ENCODE measurements at places on chromosomes 11 and 22.
A peak's percentile ranks its signal among the peaks of the same experiment; 100 is the strongest.

- DNase-seq, result peak; percentile 40
These were observed 30.9 kb downstream of the PPM1F start for GRCh38 chr22:21921729-21922128.

DNA sequence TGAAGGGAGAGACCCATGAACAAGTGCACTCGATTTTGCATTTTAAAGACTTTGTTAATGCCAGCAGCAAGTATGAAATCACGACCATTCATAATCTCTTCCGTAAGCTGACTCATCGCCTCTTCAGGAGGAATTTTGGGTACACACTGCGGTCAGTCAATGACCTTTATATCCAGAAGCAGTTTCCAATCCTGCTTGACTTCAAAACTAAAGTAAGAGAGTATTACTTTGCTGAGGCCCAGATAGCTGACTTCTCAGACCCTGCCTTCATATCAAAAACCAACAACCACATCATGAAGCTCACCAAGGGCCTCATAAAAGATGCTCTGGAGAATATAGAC lies 5.9 kb downstream of the SERPIND1 start:
- no peak for DNase-seq

DNA sequence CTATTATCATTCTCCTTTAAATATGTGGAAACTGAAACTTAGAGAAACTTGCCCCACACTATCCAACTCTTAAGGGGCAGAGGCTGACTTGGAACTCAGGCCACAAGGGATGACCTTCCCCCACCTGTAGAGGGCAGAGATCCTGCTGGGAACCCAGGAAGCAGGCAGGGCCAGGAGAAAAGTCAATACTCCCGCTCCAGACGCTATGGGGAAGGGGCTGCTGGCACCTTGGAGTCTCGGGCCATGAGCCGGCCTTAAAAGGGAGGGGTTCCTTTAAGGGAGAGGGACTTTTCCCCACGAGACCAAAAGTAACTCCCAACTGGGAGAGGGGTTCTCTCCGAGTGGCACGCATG lies 620 bp upstream of the ANO5 start:
- peak; percentile 35 for DNase-seq

DNA sequence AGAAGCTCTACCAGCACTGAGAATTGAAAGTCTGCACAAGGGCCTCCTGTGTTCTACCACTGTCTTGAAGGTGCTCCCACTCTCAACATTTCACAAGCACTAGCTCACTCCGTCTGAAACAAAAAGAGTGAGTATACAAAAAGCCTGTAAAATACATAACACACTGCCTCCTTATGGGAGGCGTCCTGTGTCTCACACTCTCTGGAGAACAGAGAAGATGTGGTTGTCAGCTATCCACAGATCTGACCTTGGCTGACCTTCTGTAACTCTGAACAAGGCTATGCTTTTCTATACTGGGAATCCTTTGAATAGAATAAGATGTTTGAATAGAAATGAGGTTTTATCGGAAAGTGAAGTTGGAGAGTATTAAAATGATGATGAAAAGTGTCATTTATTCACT lies 171.3 kb upstream of the TMEM45B start:
- DNase-seq, result no peak

DNA sequence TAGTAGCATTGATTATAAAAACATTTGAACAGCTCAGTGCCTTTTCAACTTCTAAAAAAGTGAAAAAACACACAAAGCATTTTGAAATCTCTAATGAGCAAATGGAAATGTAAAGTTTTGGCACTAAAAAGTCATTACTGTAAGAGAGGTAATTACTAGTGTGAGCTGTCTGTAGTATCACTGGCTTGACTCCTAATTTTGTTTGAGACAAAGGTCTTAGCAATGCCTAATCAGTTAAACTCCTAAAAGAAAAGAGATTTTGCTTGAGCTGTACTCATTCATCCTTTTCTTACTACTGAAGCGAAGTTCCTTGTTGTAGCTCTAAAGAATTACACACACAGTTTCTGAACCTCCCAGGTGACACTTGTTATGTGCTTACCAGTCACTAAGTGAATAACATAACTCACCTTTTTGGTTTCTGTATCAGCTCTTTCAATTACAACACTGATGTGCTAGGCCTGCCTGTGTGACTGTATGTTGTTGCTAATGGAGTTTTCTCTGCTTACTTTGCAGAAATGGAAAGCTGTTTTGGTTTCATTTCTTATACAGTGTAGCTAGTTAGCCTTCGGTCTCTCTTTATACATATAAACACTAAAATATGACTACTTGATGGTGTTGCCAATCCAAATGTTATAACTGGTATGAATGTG lies 924.4 kb upstream of the TENM4 start:
- no peak for DNase-seq

DNA sequence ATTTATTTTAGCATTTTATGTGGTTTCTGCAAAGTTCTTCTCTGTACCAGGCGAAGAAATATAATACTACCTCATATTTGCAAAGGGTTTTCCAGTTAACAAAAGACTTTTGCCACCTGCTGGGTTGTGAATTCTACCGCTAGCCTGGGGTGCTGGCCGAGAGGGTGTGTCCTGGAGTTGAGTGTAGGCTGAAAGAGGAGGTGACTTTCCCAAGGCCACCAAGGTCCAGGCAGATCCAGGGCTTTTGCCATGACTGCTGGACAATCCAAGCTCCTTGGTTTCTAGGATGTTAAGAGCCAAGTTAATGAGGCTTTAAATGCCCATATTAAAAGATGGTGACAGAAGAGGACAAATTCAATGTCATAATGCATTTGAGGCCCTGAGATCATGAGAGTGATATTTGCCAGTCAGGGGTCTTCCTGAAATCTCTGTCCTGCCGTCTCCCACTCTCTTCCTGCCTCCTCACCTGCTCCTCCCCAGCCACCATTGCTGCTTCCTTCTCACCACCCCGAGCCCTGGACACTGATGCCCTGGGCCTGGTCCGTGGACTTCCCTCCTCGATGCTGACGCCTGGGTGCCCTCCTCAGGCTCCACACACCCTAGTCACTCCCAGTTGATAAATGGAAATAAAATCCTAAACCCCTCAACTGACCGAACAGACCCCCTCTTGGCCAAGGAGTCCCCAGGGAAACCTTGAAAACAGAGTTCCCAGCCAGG lies 825.6 kb downstream of the TBC1D22A start:
- DNase-seq, result no peak

DNA sequence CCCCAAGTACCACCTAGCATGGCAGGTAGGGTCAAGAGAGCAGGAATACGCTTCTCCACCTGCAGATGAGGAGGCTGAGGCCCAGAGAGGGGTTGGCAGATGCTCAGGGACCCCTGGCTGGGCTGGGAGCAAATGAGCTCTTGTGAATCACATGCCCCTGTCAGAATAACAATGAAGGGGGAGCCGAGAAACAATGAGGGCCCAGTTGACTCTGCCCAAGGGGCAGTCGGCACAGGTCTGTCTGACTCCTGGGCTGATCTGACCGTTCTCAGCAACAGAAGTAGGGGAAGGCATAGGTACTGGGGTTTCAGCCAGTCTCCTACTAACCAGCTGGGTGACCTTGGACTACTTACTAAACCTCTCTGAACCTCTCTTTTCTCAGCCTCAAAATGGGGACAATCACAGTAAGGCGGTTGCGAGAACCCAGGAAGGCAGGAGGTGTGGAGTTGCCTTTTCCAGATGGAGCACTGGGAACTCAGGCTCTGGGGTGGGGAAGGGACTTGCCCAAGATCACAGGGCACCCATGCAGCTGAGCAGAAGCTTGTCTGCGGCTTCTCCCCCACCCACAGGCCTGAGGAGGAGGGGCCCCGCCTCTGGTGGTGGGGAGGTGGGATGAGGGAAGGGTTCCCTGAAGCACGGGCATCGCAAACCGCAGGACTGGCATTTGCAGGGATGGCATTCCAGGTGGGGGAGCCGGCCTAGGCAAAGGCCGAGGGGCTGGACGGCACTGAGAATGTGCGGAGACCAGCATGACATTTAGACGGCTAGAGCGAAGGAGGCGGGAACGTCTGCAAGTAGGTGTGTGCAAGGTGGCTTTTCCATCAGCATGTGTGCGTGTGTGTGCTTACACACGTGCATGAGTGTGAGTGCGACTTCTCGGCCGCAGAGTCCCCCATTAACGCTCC lies 163.0 kb downstream of the MN1 start:
- DNase-seq, result no peak

DNA sequence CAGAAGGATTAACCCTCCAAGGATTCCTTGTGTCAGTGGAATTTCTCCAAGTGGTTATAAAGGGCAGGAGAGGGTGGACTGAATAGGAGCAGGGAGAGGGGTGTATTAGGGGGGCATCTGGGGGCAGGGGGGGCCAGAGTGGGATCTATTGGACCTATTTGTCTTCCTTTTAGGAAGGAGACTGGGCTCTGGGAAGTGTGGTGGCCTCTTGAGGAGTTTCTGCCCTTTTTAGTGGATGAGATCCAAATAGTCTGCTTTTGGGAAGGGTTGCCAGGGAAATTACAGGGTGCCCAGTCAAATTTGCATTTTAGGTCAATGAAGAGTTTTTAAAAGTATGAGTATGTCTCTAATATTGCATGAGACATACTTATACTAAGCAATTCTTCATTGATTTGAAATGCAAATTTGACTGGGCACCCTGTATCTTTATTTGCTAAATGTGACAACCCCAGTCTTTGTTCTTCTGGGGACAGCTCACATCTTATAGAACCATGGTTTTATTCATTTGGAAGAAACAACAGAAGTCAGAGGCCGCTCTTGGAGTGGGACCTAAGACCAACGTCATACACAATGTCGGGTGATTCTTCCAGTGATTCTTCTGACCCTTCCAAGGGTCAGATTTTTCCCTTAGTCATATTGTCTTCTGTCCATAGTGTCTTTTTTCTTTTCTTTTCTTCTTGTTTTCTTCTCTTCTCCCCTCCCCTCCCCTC lies 429 bp upstream of the SLC22A6 start:
- DNase-seq, result peak; percentile 55

DNA sequence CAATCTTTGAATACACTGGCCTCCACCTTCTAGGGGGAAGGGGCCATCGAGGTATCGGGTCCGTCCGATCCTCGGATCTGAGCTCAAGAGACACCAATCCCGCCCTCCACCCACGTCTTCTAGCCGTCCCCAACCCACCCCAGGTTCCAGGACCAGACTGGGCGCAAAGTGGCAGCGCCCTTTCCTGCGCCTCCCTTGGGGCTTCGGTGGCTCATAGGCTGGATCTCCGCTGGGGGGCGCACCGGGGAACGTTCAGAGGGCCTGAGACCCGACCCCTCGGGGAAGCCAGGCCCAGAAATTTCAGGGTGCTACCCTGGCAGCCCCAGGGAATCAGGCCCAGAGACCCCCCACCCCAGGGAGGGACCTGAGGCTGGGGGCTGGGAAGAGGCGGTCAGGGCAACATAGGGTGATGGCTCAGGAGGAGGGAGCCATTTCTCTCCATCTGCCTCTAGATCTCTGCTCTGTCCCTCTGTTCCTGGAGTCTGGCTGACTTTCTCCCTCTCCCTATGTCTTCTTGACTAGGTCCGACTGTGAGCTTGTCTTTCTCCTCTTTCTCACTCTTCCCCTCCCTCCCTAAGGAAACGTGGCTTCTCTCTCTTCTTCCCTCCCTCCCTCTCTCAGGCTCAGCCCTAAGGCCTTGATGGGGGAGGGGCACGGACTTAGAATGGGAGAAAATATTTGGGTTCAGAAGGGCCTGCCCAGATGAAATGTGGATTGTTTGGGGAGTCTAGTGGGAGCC lies 1.1 kb downstream of the CREB3L1 start:
- peak; percentile 46 for DNase-seq

DNA sequence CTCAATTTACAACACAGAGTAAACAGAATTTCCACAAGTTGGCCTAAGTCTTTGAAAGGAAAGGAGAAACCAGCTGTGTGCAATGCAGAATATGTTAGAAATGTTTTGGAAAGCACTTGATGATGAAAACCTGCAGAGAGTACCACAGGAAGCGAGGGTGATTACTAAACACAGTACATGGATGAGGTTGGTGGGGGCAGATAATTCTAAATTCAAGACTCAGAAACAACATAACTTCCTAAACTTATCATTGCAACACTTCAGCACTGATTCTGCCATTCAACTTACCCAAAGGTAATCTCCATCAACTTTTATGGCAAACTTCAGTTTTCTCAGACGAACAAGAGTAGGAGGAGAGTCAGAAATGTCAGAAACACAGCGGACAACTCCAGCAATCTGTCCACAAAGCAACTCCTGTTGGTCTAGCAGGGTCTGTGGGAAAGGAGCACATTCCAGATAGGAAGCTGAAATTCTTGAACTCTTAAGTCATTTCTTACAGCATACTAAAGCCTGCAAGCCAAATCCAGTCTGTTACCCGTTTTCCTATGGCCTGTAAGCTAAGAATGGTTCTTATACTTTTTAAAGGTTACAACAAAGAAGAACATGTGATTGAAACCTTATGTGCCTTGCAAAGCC lies 6.8 kb downstream of the HPS4 start:
- no peak for DNase-seq

- DNase-seq, result no peak
These were observed 2.1 kb upstream of the GNAZ start for GRCh38 chr22:23068096-23068831.
